T-helper 17 cell (primary cell): ENCODE measurements at places on chromosomes 5 and 9.

GRCh38 chr5:6082685-6083084 is 295.7 kb downstream of the MED10 start:
- no peak for DNase-seq

DNA sequence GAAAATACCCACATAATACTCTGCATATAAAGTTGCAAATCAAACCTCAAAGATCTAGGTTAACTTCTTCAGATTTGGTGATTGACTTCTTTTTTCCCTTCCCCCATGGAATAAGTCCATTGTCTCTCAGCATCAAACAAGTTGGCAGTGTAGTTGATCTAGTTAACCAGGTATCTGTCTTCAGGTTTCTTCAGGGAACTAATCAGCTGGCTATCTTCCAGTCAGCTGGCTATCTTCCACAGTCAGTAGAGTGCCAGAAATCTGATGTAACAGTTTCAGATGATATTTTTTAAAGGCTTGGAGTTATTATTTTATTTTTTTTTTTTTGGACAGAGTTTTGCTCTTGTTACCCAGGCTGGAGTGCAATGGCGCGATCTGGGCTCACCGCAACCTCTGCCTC is 16.8 kb downstream of the TNFSF15 start:
- DNase-seq, result no peak

- no peak for DNase-seq
Measured at GRCh38 chr5:52989781-52990527, 802 bp downstream of the ITGA2 start.

- DNase-seq, result no peak
Measured at GRCh38 chr9:126864771-126865170, 4.3 kb downstream of the ZBTB34 start.

DNA sequence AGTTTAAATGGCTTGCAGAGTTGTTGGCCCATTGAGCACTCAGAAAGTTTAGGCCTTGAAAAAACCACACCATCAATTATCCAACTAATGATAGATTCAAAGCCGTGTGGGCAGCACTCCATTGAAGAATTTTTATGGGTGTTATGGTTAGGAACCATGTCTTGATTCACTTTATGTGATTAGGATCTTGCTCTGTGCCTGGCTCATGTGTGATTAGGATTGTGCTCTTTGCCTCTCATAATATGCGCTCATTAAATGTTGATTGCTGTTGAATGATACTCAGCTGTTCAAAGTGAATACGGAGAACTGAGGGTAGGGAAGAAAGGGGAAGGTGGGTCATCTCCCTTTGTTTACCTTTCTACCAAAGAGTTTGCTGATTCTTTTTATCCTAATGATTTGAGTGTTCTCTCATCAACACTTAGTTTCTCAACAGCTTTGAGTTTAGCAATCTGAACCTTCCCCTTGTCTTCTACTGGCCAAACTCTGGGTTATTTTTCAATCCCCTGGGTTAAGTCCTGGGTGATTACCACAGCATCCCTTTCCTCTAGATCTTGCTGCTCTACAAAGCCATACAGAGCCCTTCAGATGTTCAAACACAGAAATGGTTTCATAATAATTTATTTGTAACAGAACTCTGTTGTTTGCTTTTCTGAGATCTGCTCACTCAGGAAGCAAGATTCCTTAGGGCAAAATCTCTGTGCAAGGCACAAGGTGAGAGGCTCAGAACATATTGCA is 668.8 kb upstream of the RGMB start:
- DNase-seq, result no peak

DNA sequence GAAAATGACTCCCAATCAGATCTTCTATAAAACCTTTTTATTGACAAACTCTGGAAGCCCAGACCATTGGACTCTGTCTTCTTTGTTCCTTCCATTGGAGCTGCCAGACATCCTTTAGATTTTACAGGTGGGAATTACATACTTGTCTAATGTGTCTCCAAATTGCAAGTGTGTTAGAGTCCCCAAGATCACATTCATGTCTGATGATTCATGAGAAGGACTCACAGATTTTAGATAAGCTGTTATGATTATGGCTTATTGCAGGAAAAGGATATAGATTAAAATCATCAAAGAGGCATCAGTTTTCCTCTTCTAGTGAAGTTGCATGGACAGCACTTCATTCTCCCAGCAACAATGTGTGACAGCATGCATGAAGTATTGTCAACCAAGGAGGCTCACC is 70.4 kb downstream of the MUSK start:
- DNase-seq, result no peak

DNA sequence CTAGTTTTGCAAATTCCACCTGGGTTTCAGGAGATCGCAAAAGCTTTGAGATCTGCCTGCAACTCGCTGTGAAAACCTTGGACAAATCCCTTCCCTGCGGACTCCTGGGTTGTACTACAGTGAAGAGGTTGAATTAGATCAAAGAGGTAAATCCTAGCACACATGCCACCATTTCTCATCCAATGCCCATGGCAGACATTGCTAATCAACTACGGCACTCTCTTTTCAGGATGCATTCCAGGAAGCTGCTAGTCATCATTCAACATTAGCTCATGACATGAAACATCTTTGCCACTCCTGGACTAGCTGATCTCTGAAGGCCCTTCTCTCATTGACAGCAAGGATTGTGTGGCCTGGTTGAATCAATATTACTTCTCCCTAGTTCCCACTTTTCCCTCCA is 46.1 kb downstream of the PCDH1 start:
- no peak for DNase-seq

- peak; percentile 42 for DNase-seq
Measured at GRCh38 chr5:135977375-135977928, 22.7 kb upstream of the LECT2 start.

DNA sequence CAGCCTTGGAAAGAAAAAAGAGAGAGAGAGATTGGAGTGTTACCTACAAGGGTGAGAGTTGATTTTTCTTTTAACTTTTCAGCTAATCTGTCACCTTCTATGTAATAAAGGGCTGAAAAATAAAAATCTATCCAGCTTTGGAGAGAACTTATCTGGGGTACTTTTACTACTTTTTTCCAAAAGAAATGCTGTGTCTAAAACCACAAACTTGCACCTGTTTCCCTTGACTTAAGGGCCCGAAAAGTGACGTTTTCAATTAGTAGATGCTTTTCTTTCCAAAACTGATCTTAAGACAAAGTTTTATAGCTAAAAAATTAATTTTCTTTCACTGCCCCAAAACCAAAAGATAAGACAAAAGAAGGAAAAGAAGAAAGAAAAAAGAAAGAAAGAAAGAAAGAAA is 48.8 kb downstream of the SMIM23 start:
- DNase-seq, result no peak

- no peak for DNase-seq
Measured at GRCh38 chr5:135651156-135651555, 72.4 kb upstream of the CXCL14 start.
